ENCODE measurements at places on chromosomes 3 and 15.

DNA sequence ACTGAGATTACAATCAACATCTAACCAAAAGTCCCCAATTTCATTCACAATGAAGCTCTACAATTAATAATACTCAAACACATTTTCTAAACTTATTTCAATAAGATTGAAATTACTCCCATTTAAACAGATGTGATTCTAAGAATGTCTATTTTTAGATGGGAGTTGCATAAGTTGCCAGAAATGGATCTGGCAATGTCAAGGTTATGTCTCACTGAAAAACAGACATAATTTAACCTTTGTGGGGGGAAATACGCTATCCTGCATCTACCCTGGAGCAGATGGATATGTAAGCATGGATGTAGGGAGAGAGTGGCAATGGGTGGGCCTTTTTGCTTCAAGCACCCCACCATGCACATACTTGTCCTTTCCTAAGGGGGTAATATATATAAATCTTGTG is 6.7 kb upstream of the EIF1B start:
- no peak for DNase-seq

DNA sequence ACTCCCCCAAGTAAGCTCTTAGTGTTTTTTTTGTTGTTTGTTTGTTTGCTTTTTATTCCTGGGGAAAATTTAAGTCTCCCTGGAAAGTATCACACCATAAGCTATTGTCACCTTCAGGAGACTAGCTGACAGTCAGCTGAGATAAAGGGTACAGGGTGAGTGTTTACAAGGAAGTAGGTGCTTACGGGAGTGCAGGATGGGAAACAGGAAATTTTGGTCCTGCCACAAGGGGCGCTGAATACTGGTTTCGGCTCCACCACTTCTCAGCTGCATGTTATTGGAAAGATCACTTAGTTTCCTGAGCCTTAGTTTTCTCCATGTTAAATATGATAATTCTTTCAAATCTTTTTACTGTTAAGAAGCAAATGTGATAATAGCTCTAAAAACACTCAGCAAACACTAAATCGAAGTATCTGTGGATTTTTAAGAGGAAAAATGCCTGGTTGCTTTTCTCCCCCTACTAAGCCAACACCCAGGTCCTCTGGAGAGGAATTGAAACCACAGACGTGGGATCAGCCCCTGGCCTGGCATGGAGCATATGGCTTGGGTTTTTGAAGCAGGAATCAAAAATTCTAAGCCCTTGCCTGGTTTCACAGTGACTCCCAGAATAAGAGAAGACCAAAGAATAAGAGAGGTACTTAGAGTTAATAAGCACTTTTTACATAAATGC is 90.7 kb downstream of the SCN11A start:
- no peak for DNase-seq

DNA sequence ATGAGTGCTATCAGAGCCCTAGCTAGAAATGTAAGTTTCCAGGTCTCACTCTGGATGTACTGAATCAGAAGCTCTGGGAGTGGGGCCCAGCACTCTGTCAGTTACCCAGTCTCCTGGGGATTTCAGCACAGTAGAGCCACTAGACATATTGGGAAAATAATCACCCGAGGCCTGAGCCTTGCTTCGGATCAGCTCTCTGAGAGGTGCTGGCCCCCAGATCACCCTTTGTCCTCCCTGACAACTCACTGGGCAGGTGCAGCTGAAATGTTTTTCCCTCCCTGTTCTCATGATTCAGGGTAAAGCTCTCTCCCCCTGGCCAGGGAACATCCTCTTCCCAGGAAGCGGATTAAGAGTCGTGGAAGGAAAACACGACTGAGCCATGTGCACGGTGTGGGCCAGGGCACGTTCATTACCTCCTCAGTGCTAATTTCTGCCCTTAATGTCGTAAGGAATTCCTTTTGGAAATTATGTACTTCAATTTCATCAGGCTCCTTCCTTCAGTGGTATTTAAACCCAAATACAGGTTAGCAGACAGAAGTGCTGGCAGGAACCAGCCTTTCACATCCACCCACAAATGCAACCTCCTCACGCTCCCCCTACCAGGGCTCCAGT is 296.7 kb upstream of the LYSMD4 start:
- DNase-seq: no peak

DNA sequence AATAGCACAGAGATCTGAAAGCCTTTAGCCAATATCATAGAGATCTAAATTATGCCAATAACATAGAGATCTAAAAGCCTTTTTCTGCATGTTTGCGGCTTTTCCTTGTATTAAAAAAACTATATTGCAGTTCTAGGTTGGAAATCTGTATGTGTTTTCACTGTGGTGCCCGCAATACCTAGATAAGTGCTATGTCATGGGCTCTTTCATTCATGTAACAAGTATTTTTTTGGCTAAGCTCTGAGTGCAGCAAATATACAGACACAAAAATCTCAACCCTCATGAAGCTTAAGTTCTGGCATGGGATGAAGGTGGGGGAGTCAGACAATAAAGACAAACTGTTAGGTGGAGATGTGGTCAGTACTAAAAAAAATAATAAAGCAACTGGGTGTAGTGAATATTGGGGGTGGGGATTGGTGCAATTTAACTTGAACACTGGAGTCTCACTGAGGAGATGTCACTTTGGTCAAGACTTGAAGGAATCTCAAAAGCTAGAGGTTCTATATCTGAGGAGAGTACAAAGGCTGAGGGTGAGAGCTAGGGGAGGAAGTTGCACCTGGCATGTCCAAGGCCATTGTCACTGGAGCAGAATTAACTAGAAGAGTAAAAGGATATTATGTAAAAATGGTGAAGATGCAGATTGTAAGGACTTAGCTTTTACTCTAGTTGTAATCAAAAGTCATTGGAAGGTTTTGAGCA is 973 bp downstream of the BUB1B start:
- no peak for DNase-seq

DNA sequence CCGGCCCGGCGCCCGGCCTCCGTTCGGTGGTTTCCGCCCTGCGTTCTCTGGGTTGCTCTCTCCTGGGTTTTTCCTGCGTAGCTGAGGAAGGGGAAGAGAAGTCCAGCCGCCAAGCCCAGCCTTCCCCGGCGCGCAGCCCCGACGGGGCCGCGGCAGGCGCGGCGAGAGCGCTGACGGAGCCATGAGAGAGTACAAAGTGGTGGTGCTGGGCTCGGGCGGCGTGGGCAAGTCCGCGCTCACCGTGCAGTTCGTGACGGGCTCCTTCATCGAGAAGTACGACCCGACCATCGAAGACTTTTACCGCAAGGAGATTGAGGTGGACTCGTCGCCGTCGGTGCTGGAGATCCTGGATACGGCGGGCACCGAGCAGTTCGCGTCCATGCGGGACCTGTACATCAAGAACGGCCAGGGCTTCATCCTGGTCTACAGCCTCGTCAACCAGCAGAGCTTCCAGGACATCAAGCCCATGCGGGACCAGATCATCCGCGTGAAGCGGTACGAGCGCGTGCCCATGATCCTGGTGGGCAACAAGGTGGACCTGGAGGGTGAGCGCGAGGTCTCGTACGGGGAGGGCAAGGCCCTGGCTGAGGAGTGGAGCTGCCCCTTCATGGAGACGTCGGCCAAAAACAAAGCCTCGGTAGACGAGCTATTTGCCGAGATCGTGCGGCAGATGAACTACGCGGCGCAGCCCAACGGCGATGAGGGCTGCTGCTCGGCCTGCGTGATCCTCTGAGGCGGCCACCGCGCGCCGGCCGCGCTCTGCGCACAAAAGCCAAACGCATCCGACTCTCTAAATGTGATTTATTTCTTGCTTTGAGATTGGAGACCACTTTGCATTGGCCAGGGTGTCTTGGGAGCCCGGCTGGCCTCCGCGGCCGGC is 727 bp downstream of the RAP2B start:
- peak; percentile 11 for DNase-seq

GRCh38 chr3:72189339-72189738 is 404.4 kb upstream of the PROK2 start:
- no peak for DNase-seq

DNA sequence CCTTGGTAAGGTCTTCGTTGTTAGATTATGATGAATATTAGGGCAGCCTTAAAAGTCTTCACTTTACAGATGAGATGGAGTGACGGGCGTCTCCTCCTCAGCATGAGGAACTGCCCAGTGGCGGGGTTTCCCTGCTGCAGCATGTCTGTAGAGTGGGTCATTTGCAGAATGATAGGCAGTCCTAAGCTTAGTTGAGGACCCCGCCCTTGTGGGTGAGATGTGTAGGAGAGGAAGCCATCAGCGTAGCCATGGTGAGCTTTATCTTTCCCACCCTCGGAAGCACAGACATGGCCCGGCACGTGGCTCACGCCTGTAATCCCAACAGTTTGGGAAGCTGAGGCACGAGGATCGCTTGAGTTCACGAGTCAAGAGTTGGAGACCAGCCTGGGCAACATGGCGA is 877 bp downstream of the NIT2 start:
- DNase-seq: no peak

DNA sequence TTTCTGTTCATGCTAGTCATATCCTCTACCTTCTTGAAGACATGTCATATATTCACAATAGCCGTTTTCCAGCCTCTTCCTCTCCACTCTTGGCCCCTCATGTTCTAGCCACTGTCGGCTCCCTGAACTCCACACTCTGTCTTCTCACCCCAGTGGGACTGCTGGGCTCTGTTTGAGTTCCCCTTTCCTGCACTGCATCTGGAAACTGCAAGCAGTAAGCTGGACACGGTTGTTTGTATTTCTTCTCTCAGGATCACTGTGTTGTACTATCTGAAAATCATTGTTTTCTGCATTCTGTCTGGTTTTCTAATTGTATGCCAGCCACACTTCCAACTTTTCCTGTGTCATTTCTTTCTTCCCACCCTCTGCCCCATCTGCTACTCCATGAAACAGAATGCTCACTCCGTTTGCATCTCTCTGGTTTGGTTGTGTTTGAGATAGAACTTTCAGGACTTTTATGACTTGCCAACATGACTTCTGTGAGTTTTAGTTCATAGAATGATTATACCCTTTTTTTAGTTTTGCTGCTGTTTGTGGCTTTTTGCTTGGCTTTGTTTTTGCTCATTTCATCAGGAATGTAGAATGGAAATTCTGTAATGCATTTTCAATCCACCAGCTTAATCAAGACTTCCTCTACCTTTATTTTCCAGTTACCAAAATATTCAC is 192.3 kb downstream of the PLCL2 start:
- no peak for DNase-seq

- DNase-seq: no peak
Measured at GRCh38 chr15:36766449-36766848, 187.0 kb downstream of the CDIN1 start.

DNA sequence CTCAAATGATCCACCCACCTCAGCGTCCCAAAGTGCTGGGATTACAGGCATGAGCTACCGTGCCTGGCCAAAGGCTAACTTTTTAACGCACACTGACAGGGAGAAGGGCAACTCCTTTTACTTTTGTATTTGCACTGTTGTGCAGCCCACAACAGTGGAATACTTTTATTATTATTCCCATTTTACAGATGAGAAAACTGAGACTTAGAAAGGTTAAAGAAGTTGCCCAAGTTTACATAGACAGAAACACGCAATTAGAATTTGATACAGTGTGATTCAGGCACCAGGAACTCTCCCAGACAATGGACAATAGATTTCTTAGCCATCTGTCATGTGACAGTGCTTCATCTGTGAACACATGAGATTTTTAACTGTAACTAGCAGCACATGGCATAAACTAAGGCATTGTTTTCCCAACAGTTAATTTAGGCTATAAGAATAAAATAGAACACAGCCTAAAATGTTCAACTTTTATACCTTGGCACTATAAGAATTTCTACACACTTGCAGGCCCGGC is 18.8 kb downstream of the STAG1 start:
- DNase-seq: no peak

DNA sequence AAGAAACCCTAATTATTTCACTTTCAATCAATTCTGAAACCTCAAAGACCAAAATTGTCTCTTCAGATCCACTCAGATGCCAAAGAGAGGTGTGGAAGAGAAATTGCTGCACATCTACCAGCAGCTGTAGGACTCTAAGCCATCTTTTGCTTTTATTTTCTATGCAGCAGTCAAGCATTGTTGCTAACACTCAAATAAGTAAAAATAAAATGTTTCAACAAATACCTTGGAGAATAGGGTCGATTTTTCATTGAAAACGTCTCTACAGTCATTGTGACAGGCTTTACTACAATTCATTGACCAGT is 66.4 kb upstream of the CFAP20DC start:
- no peak for DNase-seq

DNA sequence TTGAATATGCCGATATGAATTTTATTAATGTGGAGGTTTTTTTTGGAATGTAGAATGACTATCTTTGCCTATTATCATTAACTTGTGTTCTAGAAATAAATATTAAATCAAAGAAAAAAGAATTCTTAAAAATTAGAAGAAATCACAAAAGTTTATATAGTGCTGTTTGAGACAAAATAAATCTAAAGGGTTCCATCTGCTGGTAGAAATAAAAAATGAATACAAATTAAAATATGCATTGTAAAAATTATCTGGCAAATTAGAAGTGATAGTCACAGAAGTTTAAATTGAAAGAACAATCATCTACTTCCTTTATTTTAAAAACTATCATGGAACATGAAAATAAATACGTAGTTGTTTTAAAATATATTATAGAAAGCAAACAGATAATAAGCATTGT is 22.7 kb upstream of the ZBTB20 start:
- DNase-seq: no peak

- no peak for DNase-seq
Measured at GRCh38 chr15:39597751-39598185, 16.9 kb downstream of the THBS1 start.

DNA sequence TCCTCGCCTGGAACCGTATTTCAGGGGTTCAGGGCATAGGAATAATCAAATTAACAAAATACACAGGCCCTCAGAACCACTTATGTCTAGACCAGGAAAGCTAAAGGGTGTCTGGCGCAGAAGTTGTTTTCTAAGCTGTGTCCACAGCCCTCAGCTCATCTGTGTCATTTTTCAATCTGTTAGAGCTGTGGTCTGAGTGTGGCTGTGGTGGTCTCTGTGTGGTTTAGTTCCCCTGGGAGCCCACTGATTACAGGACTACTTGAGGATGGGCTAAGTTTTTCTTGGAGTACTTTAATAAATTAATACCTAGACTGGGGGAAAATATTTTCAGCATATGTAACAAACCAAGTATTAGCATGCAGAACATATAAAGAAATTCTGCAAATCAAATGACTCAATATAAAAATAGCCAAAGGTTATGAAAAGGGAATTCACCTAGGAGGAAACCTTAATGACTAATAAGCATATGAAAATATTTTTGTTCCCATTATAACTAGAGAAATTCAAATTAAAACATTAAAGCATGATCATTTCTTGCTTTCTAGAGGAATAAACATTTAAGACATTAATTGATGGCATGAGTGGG is 186.3 kb downstream of the SATB1 start:
- no peak for DNase-seq

DNA sequence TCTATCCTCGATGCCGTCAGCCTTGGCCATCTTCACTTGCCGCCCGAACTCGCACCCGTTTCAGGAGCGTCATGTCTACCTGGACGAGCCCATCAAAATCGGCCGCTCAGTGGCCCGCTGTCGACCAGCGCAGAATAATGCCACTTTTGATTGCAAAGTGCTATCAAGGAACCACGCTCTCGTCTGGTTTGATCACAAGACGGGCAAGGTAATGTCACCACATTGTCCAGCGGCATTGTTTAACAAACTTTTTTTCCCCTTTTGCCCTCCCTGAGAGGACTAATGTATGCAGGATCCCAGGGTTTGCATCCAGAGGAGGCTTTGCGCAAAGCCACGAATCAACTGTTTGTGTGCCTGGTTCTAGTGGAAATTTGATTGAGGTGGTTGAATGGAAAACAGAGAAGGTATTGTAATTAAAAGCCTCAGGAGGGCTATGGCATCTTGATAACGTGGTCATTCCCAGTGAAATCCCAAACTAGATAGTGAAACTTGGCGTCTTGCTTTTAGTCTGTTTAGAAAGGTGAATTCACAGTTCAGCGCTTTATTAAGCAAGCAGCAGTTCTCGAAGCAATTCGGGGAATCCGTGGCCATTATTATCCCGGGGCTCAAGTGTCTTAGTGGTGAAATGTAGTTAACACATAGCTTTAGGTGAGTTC is 1.7 kb downstream of the SLMAP start:
- DNase-seq: no peak

All from activated CD8-positive, alpha-beta memory T cell treated with anti-CD3 and anti-CD28 coated beads for 1 hour (primary cell).